NCI-H1436 (cell line): ENCODE measurements at places on chromosomes 7 and 10.

GRCh38 chr7:1062296-1063294 lies 18.2 kb downstream of the GPR146 start:
- DNase-seq, result no peak

DNA sequence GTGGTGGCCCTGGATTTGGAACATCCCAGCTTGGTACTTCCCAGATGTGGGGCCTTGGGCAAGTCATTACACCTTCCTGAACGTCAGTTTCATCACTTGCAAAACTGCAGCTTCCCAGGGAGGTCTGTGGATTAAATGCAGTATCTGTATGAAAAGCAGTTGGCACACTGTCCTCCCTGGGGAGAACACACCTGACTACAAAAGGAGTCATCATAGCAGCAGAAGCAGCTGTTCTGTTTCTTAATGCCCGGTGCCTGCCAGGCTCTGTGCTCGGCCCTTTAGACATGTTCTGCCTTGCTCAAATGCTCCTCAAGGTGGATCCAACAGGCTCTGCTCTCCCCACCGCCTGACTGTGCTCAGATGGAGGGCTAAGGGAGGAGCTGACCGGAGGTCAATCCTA lies 31.0 kb downstream of the CDCA7L start:
- no peak for DNase-seq

DNA sequence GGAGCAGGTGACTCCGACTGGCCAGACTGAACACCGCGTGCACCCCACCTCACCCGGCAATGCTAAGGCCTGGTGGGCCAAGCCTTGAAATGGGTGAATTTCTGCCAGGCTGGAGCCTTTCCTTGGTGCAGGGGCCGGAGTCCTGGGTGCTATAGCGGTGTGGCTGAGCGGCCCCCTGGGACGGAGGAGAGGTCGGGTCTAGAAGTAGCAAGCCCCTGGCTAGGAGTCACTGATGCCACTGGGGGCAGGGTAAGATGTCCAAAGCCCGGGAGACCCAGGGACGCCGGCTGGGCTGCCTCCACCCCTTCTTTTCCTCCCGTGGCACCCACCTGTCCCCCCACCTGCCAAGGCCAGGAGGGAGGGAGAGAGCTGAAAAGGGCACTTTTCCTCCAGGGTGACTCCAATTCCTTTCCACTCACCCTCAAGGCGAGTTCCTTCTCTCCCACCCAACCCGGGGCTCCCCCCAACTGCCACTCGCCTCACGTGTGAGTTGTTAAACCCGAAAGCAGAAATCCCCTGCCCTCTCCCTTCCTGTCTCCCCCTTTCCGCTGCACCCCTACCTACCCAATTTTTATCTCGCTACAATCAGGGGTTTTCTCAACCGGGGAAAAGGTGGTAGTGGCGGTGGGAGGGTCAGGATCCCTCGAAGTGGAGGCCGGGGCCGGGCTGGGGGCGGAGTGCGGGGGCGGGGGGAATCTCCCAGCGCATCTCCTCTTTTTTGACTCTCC lies 6.0 kb upstream of the GATA3 start:
- no peak for DNase-seq

DNA sequence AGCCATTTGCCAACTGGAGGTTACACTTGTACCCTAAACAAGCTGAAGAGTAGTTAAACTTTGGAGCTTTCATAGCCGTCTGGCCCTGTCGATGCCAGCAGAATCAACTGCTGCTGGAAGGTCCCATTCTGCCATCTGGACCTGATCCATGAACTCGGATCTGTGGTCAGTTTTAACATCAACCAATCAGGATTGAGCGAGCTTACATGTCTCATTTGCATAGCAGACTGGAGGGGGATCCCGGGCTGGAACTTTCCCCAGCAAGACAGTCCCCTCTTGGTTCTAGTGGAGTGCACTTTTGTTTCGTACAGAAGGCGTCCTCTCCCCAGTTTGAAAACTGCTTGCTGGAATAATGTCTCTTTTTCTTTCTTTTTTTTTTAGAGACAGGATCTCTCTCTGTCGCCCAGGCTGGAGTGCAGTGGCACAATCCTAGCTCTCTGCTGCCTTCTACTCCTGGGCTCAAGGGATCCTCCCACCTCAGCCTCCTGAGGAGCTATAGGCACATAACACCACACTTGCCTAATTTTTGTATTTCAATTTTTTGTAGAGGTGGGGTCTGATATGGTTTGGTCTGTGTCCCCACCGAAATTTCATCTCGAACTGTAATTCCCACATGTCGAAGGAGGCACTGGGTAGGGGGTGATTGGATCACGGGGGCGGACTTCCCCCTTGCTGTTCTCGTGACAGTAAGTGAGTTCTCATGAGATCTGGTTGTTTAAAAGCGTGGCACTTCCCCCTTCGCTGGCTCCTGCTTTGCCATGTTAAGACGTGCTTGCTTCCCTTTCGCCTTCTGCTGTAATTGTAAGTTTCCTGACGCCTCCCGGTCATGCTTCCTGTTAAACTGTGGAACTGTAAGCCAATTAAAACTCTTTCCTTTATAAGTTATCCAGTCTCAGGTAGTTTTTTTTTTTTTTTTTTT lies 42.8 kb upstream of the SEPHS1 start:
- no peak for DNase-seq

- DNase-seq, result no peak
Measured at GRCh38 chr10:124308811-124309210, 109.9 kb downstream of the OAT start.

- DNase-seq, result no peak
Measured at GRCh38 chr10:36670621-36671402, 454.6 kb upstream of the ANKRD30A start.

GRCh38 chr7:112206238-112206990 lies at the start of the genes DOCK4 and ZNF277:
Gene DOCK4 (minus strand): TSS chr7:112206399. CDS start chr7:112206138, 261 bp downstream.
Gene ZNF277 (plus strand): TSS chr7:112206695. CDS start chr7:112206717, 22 bp downstream.
- peak; percentile 98 for DNase-seq

- DNase-seq, result no peak
Measured at GRCh38 chr7:153638821-153639435, 413.3 kb upstream of the DPP6 start.

GRCh38 chr7:8360564-8361153 lies 72.8 kb upstream of the NXPH1 start:
- no peak for DNase-seq

DNA sequence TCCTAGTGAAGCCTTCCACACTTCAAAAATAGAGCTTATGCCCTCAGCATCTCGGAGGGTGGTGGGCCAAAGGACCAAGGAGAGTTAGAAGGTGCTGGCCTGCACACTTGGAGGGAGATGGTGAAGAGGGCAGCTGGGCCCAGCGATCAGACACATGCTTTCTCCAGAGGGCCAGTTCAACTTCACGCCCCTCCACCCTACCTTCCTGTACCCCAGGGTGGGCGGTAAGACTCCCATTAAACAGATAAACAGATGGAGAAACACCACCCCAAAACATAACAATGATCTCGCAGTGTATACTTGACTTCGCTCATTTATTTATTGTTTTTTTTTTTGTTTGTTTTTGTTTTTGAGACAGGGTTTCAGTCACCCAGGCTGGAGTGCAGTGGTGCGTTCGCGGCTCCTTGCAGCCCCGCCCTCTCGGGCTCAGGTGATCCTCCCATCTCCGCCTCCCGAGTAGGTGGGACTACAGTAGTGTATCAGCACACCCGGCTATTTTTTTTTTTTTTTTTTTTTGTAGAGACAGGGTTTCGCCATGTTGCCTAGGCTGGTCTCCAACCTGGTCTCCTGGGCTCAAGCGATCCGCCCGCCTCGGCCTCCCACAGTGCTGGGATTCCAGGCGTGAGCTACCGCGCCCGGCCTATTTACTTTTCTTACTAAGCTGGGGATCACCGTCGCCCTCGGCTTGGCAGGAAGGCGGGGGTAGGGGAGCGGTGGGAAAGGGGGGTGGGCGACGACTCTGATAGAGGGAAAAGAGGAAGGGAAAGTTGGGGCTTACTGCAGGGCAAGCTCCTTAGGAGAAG lies 1.8 kb downstream of the C10orf95 start:
- DNase-seq, result peak; percentile 76

DNA sequence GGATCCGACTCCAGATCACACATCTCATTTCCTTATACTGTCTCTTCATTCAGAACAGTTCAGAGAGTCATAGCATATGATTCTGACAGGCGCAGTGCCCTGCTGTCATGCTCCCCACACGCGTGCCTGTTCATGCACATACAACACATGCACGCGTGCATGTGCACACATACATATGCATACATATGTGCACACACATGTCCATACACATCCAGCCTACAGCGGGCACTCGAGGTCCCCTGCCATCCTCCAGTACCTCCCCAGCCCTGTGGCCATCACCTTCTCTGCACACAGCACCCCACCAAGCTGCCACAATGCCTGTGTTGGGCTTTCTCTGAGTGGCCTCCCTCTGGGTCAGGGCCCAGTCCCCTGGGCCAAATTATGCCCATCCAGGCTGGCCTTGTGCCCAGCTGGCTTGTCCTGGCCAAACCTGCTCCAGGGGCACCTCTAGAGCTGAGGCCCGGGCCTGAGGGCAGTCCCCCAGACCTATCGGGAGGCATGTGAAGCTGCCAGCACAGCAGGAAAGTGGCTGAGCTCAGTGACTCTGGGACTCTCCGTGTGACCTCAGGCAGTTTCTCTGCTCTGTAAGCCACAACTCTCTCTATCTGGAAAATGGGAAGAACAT lies 49.4 kb upstream of the RET start:
- DNase-seq, result no peak

- no peak for DNase-seq
Measured at GRCh38 chr7:143973870-143974416, 19.3 kb downstream of the OR2F1 start.

DNA sequence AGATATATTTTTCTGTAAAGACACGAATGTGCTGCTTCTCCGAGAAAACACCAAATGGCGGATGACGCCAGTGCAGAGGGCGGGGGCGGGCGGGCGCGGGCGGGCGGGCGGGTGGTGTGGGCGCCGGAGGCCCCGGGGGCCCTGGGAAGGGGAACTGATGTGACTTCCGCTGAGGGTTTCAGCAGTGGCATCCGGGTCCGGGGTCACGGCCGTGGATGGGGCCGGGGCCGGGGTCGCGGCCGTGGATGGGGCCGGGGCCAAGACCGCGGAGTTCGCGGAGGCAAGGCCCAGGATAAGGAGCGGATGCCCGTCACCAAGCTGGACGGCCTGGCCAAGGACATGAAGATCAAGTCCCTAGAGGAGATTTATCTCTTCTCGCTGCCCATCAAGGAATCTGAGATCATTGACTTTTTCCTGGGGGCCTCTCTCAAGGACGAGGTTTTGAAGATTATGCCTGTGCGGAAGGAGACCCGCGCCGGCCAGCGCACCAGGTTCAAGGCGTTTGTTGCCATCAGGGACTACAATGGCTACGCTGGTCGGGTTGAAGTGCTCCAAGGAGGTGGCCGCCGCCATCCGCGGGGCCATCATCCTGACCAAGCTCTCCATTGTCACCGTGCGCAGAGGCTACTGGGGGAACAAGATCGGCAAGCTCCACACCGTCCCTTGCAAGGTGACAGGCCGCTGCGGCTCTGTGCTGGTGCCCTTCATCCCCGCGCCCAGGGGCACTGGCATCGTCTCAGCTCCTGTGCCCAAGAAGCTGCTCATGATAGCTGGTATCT lies 20.3 kb upstream of the IGF2BP3 start:
- DNase-seq, result no peak

GRCh38 chr10:127720142-127720541 lies 16.8 kb upstream of the FOXI2 start:
- no peak for DNase-seq

GRCh38 chr7:112603673-112604072 lies 122.9 kb downstream of the LSMEM1 start:
- DNase-seq, result no peak

DNA sequence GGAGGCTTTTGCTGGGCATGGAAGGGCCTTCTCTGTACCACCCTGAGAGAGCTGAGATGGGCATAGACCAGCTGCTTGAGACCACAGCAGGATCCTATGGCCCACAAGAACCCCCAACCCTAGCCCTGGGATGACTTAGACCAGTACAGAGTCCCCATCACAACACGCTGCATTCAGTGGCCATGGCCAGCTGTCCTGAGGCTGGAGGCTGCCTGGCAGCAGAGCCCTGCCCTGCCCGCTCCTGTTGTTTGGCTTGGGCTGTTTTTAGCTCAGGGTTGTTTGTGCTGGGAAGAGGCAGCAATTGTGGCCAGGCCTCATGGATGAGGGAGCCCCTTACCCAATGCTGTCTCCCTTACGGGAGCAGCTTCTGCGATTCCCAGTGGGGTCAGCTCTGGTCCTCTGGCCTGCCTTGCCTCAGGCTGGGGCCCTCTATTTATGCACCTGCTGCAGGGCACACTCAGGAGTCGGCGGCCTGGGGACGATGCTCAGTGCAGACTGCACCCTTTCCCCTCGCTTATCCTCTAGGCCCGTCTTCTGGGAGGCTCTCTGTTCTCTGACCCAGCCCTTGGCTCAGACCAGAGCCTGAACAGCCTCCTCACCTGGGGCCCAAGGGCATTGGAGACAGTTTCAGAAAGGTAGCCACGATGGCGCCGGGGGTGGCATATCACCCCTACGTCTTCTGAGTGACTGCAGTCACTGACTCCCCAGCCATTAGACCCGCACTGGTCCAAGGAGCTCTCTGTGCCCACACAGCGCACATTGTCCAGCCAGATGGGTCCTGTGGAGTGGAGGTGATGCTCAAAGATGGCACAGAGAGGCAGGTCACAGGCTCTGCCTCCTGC lies 6.3 kb downstream of the LOXL4 start:
- no peak for DNase-seq

GRCh38 chr7:107593025-107593410 lies 13.0 kb downstream of the BCAP29 start:
- DNase-seq, result no peak

DNA sequence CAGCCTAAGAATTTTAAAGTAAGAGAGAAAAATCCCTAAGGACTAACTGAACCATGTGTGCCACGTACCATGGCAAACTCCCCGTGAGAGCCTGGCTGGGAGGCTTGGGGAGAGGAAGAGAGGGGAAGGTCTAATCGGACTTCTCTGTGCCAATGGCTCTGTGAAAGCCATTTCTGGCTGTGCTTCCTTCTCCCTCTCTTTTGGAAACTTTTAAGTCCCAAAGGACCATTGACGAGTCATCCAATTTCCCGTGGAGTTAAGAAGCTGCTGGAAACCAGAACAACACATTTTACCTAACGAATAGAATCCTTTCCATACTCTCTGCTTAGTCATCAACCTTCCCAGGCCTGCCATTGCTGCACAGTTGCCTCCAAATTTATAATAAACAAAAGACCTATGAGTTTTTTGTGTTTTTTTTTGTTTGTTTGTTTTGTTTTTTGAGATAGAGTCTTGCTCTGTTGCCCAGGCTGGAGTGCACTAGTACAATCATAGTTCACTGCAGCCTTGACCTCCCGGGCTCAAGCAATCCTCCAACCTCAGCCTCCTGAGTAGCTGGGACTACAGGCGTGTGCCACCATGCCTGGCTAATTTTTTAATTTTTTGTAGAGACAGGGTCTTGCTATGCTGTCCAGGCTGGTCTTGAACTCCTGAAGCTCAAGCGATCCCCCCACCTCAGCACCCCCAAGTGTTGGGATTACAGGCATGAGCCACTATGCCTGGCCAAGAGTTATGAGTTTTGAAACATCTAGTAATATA lies 13.2 kb downstream of the LAMB1 start:
- DNase-seq, result no peak
